T47D (cell line): ENCODE measurements at places on chromosomes 5 and 9.

DNA sequence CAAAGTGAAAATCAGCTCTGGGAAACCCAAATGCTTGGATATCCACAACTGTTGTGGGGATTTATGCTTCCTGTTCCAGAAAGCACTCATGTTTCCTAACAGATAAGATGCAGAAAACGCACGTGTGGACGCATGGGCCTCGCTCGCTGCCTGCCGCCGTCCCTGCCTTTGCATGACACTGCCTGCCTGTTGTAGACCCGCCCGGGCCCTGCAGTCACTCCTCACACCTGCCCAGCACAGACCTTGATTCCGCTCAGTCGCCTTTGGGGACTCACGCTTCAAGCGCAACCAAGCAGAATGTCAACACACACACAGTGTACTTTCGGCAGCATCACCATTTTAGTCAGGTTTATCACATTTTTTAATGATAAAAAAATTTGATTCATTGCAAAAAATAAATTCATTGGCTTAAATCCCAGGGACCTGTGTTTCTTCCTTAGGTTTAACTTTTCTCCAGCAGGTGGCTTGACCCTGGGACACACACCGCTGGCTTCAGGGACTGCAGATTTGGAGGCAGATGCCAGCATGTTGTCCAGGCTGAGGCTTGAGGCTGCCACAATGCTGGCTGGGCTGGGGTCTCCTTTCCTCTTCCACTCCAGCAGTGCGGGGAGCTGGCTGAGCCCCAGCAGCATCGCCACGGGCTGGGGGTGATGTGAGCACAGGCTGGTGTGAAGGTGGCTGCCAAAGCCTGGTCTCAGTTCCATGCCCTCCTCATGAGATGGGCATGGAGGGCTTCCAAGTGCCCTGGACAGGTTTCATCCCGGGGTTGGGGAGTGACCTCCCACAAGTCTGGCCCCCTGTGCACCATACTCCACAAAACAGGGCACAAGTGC lies 416.9 kb upstream of the IRX4 start:
- peak; percentile 13 for DNase-seq

DNA sequence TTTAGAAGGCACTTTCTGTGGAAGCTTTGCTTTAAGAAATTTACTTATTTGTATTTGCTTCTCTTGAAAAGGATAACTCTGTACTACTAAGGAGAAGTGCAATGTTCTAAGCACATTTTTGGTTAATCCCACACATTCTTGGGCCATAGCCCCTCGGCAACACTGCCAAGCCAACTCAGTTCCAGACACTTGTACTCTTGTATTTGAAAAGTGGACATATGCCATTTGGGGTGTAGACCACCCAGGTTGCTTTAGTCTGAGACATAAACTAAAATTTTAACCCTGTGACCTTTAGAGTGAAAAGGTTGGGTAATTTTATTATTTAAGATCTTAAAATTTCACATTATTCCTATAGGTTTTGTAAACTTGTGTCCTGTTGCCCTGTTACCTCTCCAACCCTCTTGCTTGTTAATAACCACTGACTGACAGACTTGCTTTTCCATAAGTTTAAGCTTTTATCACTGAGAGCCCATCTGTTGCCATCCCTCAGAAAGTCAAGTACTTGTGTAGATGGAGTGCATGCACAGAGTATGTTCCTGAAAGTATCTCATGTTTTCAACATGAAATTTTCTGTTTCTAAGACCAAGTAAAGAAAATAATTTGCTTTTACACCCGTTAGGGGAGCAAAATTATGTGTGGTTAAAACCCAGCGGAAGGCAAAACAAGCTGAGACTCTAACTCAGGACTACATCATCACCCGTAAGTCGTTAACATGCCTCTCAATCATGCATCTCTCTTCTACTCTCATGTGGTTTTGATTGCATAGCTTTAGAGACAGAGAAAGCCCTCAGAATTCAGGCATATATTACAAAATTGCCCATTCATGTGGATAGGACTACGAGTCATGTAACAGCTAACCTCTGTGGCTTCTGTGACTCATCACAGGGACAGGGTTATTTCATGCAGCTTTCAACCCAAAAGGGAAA lies 117.3 kb downstream of the GDNF start:
- DNase-seq: no peak

- DNase-seq: no peak
Observed at GRCh38 chr5:55915783-55916182, 64.6 kb downstream of the IL31RA start.

DNA sequence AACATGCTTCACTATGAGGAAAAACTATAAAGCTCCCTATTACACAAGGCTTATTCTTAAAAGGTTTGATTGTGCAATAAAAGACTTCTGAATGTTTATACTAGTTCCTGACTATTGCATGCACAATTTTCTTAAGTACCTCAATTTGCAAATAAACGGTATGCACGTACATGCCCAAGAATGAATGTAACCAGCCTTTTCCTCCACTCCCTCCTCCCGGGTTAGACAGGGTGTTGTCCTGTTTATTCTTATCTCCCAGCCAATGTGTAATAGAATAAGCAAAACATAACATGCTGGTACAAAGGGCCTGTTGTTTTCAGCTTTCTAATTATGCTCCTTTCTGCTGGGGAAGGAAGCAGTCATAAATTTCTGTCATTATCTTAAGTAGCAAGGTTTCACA lies 79.1 kb downstream of the AOPEP start:
- DNase-seq: no peak

GRCh38 chr9:132401824-132402223 lies 4.8 kb downstream of the TTF1 start:
- DNase-seq: no peak

- DNase-seq: peak; percentile 43
Observed at GRCh38 chr9:995781-996180, 19.3 kb downstream of the DMRT3 start.

- no peak for DNase-seq
Observed at GRCh38 chr9:112268413-112268812, 65.0 kb downstream of the PTBP3 start.

- DNase-seq: no peak
Observed at GRCh38 chr5:54091307-54092130, 218.9 kb downstream of the ARL15 start.

DNA sequence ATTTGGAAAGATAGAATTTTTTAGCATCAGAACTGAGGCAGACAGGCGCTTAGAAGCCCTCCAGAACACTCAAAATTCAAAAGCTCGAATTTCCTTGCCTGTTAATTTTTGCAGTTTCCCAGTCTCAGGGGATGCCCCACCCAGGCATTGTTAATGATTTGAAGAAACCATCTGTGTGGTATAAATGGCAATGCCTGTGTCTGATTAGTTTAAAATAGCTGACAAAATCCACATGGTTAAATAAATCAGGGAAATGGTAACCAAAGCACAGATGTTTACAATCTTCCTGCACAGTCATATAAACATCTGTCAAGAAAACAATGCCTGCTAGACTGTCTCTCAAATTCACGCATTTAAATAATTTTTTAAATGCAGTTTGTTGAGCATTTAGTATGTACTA lies 185.2 kb upstream of the RGMB start:
- DNase-seq: no peak

GRCh38 chr9:29974197-29974596 lies 2400.9 kb upstream of the C9orf72 start:
- no peak for DNase-seq

GRCh38 chr9:123318961-123319421 lies 37.0 kb upstream of the CRB2 start:
- DNase-seq: no peak

- no peak for DNase-seq
Observed at GRCh38 chr9:91760906-91761305, 189.1 kb downstream of the ROR2 start.

- no peak for DNase-seq
Observed at GRCh38 chr9:72211047-72211446, 61.8 kb downstream of the GDA start.

DNA sequence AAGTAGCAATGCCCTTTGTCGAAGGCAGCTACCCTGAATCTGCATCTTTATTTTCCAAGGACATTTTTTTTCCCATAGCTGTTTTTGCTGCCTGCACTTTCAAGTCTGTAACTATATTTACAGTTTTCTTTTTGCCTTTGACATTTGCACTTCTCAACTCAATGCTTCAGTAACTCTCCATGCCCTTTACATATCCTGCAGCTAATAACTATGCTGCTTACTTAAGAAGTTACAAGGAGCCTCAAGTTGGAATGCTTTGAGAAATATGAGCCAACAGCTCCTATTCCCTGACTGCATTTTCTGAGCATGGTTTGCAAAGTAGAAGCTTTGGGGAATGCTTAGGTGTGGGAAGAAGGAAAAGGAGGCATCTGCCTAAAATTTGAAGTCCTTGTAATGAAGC lies 194.8 kb upstream of the TRPC7 start:
- no peak for DNase-seq

DNA sequence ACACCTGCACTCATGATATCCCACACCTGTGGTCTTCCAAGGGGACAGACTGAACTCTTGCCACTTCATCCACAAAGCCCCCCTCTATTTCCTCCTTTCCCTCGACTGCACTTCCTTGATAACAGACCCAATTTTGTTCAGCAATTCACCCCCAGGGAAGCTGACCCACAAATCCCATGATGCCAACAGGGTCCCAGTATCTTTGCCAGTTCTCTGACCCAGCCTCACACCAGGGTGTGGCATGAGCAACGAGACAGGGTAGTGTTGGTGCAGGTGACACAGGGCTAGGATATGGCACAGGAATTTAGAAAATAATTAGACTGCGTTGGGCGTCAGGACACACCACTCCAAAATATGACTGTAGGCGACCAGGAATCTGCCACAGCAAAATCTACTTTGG lies 30.2 kb upstream of the KCNIP1 start:
- DNase-seq: no peak

DNA sequence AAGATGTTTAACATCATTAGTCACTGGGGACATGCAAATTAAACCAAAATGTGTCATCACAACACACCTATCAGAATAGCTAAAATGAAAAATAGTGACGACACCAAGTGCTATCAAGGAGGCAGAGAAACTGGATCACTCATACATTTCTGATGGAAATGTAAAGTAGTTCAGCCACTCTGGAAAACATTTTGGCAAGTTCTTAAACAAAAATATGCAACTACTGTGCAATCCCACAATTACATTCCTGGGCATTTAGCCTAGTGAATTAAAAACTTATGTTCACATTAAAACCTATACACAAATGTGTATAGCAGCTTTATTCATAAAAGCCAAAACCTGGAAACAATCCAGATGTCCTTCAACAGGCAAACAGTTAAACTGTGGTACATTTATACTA lies 53.1 kb downstream of the SVEP1 start:
- no peak for DNase-seq

DNA sequence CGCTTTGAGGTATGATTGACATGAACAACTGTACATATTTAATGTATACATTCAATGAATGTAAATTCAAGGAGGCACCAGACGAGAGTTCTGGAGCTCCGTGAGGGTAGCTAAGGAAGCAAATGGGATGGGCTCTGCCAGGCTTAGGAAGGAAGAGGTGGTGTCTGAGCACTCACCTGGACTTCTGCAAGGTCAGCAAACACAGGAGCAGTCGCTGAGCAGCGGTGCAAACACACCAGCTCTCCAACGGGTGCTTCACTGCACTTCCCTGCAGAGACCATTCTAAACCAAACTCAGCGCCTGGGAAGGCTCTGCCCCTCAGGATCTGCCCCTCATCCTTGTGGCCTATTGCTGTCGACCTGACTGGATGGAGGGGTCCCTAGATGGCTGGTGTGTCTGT lies 101.5 kb downstream of the COL23A1 start:
- DNase-seq: no peak

DNA sequence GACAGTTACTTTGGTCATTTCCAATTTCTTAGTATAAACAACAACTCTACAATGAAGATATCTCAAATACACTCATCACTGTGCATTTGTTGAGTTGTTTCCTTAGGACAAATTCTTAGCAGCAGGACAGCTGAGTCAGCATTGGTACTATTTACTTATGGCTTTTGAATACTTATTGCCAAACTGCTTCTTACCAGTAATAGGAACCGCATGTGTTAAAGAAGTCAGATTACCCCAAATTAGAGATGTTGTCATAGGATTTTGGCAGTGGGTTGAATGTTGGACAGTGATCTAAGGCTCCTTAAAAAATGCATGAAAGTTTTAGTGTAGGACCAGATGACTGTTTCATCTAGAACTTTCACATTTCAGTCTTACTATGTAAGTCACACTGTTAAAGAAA lies 280.1 kb upstream of the DMRT1 start:
- DNase-seq: peak; percentile 36

DNA sequence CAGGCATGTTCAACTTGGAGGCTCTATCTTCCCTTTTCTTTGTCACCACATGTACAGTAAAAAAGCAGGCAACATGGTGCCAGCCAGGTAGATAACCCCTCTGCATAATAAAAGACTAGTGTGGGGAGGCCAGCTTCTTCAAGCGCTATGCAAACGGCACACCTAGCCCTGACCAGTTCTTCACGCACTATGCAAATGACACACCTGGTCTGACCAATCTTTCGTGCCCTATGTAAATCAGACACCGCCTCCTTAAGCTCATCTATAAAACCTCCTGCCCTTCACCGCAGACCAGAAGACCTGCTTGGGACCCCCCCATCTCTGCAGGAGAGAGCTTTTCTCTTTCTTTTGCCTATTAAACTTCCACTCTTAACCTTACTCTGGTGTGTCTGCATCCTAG lies 28.1 kb upstream of the UGCG start:
- DNase-seq: peak; percentile 47

GRCh38 chr5:179267671-179268083 lies 77.6 kb downstream of the ADAMTS2 start:
- no peak for DNase-seq

DNA sequence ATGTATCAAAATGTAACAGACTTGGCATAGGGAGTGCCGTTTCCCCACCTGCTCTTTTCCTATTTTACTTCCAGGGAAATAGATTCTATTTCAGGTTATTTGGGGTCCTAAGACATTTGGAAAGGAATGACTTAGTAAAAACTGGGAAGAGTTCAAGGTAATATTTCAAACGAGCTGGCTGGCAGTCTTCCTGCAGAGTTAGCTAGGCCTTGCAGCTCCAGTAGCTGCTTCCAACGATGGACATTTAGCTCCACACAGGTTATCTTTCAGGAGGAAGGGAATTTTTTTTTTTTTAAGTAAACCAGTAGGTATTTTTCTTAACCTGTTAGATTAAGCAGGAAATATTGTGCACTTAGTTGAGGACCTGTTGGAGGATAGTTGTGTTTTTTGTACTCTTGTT lies 45.2 kb downstream of the TLE4 start:
- DNase-seq: no peak

DNA sequence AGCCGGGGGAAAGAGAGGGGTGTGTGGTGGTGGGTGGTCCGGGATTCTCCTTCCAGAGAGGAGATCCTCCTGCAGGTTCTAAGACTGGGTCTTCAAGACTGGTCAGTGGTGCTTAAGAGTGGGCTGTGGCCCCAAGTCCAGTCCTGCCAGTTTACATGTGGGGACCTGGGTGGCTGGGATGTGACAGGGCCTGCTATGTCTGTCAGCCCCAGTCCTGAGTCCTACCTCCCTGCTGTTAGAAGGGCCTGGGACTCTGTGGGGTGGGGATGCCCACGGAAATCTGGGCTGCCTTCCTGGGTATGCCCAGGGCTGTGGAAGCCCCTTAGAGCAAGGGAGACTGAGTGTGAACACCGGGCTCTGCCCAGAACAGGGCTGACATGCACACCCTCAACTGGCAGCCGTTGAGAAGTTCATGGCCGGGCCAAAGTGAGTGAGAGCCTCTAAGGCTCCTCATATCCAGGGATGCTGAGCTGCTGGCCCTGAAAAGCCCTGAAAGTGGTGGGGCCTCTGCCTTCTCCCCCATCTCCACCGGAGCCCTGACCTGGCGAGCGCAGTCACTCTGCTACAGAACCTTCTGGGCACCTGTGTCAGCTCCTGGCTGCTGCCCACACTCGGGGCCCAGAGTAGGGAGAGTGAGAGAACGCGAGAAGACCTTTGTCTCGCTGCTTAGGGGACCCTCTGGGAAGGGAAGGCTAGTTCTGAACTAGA lies 1.7 kb downstream of the PHF2 start:
- no peak for DNase-seq

- no peak for DNase-seq
Observed at GRCh38 chr5:174741352-174741751, 17.0 kb downstream of the MSX2 start.
